ENCODE measurements at places on chromosomes 7 and 10.

GRCh38 chr10:125720002-125720382 lies 483 bp downstream of the EDRF1 start:
- no peak for DNase-seq

DNA sequence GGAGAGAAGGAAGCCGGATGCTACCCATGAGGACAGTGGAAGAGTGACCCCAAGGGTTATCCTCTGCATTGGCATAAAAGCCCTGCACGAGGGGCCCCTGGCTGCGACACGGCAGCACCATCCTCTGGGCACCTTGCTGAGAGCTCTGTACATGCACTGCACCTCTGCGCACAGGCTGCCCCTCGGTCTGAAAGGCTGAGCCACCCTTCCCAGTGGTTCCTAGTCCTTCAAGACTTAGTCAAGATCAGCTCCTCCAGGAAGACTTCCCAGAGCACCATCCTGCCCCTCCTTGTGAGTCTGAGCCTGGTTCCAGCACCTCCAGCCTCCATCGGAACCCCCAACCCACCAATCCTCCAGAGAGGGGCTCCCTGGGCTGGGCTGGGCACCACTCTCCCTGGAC lies 37.9 kb upstream of the CNPY1 start:
- no peak for DNase-seq

DNA sequence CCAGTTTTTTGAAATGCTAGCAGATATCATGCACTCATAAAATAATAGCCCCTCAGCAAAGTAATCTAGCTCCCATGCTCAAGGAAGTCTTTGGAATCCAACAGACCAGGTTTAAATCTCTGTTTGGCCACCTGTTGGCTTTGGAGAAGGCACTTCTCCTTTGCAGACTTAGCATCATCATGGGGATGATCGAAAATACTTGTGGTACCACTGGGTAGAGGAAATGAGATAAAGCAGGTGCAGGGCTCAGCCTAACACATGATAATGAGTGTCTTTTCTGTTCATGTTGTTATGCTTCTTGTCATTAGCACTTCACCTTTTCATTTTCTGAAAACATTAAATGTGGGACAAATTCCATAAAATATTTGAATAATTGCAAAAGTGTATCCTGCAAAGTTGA lies 67.4 kb downstream of the LRRC18 start:
- DNase-seq = no peak

DNA sequence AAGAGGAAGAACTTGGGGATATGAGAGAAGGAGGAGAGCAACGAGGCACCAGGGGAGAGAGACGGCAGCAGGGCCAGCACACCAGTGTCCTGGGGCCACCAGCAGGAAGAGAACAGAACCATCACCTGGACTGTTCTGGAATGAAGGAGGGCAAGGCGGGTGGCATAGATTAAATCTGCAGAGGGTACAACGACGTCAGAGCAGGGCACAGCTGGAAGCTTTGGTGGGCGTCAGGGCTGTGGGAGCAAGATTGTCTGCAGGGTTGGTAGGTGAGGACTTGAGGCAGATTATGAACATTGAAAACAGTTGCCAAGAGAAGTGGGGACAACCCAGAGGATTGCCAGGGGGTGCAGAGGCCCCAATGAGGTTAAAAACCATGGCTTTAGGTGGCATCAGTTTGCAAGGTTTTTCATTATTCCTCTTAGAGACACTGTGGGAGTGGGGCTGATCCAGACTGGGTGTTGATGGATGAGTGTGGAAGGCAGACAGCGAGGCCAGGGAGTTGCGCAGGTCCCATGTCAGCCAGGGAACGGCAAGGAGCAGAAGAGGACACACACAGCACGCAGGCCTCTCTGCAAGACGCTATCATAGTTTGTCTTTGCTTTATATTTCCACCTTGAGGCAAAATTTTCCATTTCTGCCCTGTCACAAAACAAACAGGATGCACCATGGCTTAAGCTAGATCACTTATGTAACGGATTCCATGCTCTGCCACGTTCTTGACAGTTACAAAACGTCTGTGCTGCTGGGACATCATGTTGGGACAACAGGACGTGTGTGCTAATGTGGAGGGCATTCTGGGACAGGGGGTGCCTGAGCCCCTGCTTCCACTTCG lies 52.5 kb upstream of the LEP start:
- no peak for DNase-seq

DNA sequence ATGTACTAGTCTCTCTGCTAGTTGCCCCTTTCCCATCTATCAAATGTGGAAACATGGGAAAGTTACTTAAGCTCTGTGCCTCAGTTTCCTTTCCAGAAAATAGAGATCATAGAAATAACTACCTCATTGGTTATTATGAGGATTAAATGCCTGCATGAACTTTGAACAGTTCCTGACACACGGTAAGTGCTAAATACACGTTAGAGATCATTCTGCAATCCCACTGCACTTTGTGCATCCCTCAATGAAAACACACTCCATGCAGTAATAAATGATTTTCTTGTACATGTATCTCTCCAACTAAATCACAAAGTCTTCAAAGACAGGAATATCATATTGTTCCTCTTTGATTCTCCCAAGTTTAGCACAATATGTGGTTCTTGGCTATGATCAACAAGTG lies 73.1 kb downstream of the PPP1R3C start:
- no peak for DNase-seq

DNA sequence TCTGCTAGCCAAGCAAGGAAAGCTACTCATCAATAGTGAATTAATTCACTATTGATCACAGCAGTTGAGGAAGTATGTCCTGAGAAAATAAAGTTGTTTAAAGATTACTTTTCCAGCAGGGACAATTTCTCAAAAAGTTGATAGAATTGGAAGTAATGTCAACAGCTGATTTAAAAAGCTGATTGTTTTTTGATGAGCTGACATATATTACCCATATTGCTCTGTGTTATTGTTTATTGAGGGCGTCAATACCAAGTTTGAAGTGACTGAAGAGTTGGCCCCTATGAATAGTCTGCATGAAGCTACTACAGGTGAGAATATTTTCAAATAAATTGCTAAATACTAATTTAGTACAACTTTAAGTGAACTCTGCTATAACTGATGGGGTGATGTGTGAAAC lies 28.0 kb downstream of the ZFAND4 start:
- DNase-seq = no peak

- DNase-seq = no peak
These were observed 15.2 kb upstream of the KNDC1 start for GRCh38 chr10:133144771-133145170.

DNA sequence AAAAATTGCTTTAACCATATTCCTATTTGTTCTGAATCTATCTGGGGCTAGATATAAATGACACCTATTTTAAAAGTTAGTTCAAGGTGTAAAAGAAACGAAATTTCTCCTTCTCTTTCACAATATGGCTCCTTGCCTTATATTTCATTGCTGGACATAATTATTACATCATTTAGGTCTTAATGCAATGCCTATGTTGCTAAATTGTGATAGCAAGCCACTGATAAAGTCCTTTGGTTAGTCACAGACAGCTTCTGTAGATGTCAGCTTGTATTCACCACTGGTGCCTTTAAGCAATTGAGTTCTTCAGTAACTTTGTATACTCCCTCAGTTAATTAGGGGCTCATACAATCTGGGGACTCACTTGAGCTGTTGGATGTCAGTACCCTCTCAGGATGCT lies 1236.6 kb downstream of the GATA3 start:
- no peak for DNase-seq

DNA sequence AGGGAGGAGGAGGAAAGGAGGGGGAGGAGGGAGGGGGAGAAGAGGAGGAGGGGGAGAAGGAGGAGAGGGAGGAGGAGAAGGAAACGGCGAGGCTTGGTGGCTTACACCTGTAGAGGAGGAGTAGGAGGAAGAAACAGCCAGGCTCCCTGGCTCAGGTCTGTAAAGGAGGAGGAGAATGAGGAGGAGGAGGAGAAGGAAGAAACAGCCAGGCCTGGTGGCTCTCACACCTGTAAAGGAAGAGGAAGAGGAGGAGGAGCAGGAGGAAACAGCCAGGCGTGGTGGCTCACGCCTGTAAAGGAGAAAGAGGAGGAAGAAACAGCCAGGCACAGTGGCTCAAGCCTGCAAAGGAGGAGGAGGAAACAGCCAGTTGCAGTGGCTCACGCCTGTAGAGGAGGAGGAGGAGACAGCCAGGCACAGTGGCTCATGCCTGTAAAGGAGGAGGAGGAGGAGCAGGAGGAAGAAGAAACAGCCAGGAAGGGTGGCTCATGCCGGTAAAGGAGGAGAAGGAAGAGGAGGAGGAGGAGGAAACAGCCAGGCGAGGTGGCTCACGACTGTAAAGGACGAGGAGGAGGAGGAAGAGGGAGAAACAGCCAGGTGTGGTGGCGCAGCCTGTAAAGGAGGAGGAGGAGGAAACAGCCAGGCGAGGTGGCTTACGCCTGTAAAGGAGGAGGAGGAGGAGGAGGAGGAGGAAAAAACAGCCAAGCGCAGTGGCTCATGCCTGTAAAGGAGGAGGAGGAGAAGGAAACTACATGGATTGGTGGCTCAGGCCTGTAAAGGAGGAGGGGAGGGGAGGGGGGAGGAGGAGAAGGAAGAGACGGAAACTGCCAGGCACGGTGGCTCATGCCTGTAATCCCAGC lies 14.9 kb upstream of the CRCP start:
- DNase-seq = peak; percentile 81

DNA sequence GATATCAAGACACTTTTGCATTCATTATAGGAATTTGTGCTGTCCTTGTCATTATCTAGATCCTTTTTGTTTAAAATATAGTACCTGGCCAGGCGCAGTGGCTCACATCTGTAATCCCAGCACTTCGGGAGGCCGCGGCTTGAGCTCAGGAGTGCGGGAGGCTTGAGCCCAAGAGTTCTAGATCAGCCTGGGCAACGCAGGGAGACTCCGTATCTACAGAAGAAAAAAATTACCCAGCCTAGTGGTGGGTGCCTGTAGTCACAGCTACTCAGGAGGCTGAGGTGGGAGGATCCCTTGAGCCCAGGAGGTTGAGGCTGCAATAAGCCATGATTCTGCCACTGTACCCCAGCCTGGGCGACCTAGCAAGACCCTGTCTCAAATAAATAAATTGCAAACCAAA lies 621 bp upstream of the MORN4 start:
- no peak for DNase-seq

GRCh38 chr10:102335184-102335583 lies 60.3 kb upstream of the NFKB2 start:
- DNase-seq = no peak

- DNase-seq = peak; percentile 47
These were observed 8.2 kb upstream of the STARD3NL start for GRCh38 chr7:38169847-38170246.

DNA sequence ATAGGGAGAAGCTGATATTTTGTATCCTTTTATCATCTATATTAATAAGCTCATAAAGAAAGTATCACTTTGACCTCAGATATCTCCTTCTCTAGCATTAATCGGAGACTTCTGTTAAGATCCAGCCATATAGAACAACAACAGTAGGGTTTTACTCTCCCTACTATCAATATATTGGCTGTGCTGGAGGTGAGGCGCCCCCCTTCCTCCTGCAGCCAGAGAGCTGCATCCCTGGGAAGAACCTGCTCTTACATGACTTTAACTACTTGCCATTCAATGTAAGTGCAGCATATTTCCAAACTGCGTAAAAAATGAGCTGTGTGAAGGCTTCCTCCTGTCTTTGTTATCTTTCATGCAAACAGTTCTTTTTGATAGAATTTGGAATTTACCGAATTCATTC lies 247.8 kb downstream of the SDK1 start:
- no peak for DNase-seq

DNA sequence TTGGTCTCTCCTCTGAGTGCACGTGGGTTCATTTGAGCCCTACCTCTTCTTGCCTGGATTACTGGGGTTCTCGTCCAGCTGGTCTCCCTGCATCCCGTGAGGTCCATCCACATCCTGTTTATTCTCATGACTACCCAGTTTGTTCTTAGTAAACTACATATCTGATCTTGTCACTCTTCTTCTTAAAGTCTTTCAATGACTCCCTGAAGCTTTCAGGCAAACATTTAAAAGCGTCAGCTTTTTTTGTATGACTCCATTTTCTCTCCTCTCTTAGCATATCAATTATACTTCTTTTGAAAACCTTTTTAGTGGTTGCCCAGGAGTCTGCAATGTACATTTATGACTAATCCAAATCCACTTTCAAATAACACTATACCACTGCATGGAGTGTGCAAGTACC lies 7.5 kb downstream of the SFXN2 start:
- DNase-seq = no peak

- peak; percentile 87 for DNase-seq
These were observed 16.8 kb upstream of the ABCB5 start for GRCh38 chr7:20598459-20599309.
